ENCODE measurements at places on chromosomes 11 and 22. TPM values are rescaled to one million over a fixed set of nuclear protein-coding genes. Genes with fewer than 3 reads are reported as not detected.

DNA sequence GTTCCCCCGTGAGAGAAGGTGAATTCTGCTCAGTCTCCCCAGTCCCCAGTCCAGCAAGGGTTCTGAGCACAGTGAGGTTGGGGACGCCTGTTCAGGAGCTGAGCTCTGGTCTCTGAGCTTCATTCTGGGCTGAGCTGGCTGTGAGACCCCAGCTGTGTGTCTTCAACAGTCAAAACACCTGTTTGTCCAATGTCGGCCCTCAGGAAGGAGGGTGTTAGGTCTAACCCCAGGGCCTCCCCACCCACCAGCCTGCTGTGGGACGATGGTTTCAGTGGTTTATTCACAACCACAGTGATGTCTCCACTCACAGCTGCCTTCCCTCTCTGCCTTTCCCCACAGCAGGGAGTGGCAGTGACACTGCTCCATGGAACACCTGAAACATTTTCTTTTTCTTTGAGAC lies 1282.9 kb downstream of the TBC1D22A start:
- DNase-seq, result no peak

GRCh38 chr22:40396882-40397281 lies 26.5 kb downstream of the SGSM3 start:
- no peak for DNase-seq

DNA sequence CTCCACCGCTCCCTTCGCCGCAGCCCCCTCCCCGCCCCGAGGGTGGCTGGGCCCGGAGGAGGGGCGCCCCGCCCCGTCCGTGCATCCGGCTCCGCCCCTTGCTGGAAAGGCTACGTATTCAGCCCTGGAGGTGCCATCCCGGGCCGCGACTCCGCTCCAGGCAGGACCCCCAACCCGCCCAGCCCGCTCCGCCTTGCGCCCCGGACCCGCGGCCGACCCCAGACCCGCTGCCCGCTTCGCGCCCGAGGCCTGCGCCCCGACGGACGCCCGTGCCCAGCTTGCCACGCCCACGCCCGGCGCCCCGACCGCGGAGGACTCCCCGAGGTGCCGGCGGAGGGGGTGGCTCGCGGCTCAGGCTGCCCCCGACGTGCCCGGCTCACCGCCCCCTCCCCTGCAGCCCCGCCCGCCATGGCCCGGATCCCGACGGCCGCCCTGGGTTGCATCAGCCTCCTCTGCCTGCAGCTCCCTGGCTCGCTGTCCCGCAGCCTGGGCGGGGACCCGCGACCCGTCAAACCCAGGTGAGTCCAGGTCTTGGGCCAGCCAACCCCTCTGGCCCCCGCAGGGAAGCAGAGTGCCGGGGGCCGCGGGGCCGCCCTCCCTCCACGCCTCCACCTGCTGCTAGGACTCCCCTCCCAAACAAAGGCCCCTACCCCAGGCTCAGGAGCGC lies at the start of gene ADM2:
Gene ADM2, plus strand, starts transcription at position 104 of the 667 bp plus-strand sequence. Its CDS starts 305 bp downstream, at position 409.
- DNase-seq, result peak; percentile 63

GRCh38 chr11:78415338-78415737 lies 2.3 kb downstream of the GAB2 start:
- DNase-seq, result no peak

The MYBPC3 gene
- total RNA-seq, result not detected

DNA sequence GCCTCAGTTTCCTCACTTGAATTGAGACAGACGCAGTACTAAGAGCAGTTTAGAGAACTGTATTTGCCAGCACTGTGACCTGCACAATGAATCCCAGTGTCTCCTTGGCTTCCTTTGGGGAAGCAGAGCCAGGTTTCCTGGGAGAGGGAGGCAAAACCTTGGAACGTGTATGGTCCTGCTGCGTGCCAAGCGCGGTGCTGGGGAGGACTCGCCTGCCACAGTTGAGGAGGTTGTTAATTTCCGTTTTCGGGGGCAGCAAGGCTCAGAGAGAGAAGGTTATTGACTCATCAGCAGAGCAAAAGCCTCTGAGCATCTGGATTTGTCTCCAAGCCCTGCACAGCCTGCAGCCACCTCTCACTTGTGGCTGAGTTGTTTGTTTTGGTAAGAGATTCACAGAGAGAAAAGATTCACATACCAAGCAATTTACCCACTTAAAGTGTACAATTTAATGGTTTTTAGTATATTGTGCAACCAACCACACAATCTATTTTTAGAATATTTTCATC lies 10.8 kb downstream of the SYT12 start:
- DNase-seq, result no peak

DNA sequence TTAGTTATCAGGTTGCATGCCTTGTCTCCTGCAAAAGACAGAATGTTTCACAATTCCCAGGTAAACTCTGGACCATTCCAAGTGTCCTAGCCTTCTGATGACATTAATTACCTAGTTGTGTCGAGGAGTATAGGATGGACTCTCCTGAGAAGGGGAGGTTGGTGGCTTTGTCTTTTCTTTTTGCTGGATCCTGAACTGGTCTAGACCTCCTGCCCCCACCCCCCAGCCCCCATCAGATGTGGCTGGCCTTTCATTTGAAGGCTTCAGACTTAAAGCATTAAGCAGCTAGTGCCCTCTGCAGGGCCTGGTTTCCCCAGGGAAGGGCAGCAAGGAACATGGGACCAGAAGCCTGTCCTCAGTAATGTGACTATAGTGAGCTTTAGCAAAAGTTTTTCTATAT lies 9.7 kb downstream of the MCAM start:
- DNase-seq, result no peak

DNA sequence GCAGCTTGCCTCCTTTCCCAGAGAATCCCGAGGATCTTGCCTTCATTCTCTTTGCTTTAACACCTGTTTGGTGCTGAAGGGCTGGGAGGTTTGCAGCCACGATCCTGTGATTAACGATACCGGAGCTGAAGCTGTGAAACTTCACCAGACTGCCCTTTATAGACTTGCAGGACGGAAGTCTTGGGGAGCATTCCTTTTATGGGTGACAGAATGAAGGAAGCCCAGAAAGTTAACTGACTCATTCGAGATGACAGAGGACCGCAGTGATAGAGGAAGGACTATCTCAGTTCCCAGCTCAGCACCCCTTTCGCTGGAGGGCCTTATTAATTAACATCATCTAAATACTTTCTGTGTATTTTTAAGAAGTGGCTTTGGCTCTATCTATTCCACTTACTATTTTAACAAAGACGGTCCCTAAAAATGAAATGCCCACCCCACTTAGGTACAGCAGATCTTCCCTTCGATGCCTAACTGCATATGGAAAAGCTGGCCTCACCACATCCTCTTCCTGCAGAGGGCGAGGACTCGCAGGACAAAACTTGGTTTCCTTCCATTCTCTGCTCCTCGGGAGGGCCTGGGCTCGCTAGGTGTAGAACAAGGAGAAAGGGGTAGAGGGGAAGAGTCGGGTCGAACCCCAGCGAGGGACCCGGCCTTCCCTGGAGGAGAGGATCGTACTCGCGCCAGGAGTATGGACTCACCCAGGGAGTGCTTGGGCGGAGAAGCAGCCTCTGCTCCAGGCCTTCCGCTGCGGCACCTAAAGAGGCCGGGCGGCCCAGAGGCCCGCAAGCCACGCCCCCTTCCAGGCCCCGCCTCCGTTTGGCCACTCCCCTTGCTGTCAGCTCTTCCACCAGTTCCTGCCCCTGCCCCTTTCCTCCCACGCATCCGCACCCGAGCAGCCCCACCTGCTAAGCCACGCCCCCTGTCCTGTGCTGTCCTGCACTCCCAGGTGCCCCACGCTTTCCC lies 30.7 kb upstream of the USP47 start:
- no peak for DNase-seq

- DNase-seq, result no peak
These were observed 34.4 kb downstream of the IGF2 start for GRCh38 chr11:2104524-2105440.

The PTPRCAP gene
- 282 TPM for total RNA-seq

All from T-cell (primary cell).